ENCODE measurements at places on chromosomes 11 and 22.

DNA sequence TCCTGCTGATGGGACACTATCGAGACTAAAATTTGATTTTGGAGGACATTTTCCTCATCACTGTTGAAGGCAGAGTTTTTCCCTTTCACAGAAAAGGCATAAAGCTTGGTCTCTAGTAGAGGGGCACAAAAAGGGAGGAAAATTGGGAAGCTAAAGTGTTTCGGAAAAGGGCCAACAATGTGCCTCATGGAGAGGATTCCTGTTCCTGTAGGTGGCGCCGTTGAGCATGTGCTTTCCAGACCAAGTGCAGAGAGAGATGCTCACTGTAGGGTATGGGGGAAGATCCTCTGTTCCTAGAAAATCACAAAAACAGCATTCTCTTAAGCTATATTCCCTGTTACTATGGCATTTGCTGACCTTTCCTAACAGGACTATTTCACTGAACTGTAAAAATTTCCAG, 18.4 kb upstream of the OR4C5 start:
- DNase-seq: no peak

DNA sequence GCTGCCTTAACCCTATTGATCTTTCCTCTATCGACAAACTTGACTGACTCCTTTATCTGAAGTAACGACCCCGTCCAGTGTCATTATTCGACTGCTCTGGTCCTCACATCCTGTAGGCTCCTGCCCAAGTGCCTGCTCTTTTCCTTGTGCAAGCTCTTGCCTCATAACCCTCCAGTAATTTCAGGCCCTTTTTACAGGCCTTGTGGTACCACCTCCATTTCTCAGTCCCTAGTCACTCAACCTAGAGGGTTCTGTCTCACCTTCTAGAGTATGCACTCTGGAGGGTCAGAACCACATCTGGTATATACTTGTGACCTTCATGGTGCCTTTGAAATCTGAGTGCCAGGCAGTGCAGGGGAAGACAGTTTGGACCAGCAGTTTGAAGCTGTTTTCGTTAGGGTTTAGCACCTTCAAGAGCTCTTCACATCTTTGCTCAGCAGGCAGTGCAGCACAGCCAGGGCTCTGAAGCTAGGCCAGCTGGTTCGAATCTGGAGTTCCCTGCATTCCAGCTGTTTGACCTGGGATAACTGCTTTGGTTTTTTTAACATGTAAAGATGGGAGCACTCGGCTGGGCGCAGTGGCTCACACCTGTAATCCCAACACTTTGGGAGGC, 11.2 kb downstream of the SNRPD3 start:
- DNase-seq: no peak

DNA sequence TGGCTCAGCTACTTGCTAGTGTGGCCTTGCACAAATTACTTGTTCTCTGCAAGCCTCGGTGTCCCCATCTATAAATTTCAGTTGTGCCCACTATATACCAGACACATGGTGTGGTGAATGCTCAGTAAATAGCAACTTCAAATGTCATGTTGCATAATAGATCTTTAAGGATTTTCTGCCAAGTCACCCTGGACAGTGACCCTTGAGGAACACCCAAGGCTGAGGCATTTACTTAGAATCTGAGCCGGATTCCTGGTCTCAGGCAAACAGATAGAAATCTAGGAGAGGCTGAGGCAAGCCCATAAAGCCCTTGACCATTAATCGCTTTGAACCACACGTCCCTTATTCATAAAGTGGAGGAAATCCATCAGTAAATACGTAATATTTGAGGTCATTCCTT, 9.7 kb downstream of the TEAD1 start:
- DNase-seq: no peak

GRCh38 chr22:32830957-32831356, 29.5 kb downstream of the TIMP3 start:
- DNase-seq: no peak

DNA sequence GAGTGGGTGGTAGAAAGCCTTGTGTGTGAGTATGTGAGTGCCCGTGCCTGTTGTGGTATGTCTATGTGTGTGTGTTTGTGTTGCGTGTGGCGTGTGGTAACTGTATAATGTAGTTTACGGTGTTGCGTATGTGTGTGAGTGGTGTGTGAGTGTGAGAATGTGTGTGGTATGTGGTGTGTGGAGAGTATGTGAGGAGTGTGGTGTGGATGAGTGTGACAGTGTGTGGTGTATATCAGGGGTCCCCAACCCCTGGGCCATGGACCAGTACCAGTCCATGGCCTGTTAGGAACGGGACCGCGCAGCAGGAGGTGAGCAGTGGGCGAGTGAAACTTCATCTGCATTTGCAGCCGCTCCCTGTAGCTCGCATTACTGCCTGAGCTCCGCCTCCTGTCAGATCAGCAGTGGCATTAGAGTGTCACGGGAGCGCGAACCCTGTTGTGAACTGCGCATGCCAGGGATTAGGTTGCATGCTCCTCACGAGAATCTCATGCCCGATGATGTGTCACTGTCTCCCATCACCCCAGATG, 5.7 kb downstream of the UPK3A start:
- peak; percentile 83 for DNase-seq

DNA sequence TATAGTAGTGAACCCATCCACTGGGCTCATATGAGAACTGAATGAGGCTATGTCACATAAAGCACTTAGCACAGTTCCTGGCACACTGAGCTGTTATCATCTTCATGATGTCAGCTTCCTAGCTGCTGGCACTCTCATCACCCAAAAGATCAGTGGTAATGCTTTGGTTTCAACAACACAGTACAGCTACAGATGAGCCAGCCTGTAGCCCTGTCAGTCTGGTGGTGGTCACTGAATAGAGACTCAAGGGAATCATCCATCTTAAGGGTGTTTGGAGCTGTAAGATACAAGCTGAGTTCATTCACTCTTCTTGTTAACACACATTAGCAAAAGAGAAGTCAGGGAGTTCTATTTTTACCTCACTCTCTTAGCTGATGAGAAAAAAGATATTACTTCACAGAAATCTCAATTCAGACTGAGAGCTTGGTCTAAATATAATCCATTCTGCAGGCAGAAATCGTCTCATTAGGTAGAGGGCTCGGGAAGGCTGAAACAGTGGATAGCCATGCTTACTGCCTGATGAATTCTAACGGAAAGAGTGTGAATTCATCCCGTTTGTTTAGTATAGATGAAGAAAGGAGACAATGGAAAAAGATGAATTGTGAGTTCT, 6.3 kb upstream of the SLC1A2 start:
- DNase-seq: no peak

DNA sequence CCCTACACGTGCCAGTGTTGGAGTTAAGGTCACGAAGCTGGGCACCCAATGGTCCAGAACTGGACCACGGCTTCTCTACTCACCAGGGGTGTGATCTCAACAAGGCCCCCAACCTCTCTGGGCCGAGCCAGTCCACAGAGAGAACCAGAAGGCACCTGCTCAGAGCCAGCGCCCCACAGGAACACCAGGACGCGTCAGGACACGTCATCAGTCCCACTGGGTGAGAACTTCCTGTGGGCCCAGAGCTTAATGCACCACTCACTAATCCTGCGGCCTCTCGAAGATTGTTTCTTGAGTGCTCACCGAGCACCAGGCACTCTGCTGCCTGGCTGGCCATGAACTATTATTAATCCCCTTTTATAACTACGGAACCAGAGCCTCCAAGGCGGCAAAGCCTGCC, 10.1 kb downstream of the PHF21B start:
- no peak for DNase-seq

- no peak for DNase-seq
Observed at GRCh38 chr22:29255064-29255621, 12.6 kb downstream of the RHBDD3 start.

DNA sequence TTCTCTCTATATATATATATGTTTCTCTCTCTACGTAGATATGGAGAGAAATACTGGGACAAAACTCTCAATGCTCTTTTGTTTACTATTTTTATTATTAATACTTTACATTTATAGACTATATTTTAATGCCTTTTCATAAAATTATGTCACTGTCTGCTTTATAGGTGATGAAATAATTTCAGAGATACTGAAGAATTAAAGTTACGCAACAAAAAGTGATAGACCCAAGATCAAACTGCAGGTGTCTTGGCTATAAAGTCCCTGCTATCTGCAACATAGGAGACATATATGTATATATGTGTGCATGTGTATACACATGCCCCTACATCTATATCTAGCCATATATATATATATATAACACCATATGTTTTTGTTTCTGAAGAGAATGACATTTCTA, 60.8 kb downstream of the FAM76B start:
- DNase-seq: no peak

DNA sequence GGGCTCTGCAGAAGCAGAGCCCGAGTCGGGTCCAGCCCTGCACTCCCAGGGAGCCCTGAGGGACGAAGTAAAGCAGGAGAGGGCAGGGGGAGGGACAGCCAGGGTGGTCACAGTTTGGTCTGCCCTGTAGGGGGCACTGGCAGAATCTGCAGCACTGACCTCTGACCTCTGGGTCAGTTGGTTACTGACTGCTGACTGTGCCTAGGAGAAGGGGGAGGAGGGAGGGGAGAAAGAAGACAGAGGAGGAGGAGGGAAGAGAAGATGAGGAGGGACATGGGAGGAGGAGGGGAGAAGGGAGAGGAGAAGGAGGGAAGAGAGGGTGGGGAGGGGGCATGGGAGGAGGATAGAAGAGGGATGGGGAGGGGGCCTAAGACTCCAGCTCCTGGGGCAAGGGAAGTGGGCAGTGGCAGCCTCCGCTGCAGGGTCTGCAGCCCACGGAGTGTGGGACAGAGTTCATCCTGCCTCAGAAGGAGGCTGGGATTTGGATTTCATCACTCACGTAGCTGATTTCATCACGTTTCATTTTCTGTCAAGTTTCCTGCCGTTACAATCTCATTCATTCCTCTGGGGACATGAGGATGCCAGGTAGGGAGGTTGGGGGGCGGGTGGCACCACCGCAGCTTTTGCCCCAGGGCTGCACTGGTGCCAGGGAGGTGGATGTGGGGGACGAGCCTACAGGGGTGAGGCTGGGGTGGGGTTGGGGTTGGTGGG, 55.2 kb downstream of the FLRT1 start:
- DNase-seq: peak; percentile 43

- DNase-seq: no peak
Observed at GRCh38 chr22:20297414-20298109, 22.3 kb downstream of the DGCR6L start.

- no peak for DNase-seq
Observed at GRCh38 chr11:93861808-93862207, 11.4 kb upstream of the VSTM5 start.

Measured in IMR-90 (cell line).